NCI-H1694 (cell line): ENCODE measurements at places on chromosomes 11 and 22.

- no peak for DNase-seq
These were observed 16.2 kb upstream of the ME3 start for GRCh38 chr11:86688398-86689179.

- peak; percentile 26 for DNase-seq
These were observed at the start of gene BIK for GRCh38 chr22:43110444-43110926. Gene BIK, plus strand, starts transcription at chr22:43110750. Its CDS starts 13,273 bp downstream, at chr22:43124023.

DNA sequence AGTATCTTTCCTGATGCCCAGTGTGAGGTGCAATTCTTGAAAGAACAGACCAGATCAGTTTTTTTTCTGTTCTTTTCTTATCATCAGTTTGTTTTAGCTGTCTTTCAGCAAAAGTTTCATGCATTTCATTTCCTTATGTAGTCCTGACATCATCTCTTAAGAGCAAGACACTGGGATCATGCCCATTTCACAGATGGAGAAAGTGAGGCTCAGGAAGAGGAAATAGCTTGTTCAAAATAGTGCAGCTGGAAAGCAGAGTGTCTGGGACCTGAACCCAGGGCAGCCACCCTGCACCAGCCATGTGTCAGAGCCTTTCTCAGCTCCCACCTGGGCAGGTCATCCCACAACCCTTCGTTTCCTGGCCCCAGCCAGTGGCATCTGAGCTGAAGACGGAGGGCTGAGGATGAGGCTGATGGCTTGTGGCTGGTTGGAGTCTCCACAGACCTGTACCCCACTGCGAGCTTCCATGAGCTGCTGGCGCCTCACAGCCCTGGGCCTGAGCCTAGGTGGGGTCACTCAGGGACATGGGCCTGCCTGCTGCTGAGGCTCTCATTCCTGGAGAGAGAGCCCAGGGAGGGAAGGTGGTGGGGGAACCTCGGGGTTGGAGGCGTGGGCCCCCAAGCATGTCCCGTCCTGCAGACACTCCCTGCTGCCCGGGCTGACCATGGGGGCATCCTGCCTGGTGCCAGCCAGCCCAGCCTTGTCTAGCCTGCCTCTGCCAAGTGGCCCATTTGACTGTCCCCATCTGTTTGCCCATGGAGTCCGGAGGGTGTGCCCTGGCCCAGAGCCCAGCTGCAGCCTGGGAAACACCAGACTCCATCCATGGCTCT, 61.8 kb downstream of the SMIM38 start:
- DNase-seq = no peak

- DNase-seq = no peak
These were observed 8.9 kb downstream of the HEPHL1 start for GRCh38 chr11:94030059-94030458.

- DNase-seq = no peak
These were observed 61.4 kb upstream of the BMAL1 start for GRCh38 chr11:13216019-13216710.

DNA sequence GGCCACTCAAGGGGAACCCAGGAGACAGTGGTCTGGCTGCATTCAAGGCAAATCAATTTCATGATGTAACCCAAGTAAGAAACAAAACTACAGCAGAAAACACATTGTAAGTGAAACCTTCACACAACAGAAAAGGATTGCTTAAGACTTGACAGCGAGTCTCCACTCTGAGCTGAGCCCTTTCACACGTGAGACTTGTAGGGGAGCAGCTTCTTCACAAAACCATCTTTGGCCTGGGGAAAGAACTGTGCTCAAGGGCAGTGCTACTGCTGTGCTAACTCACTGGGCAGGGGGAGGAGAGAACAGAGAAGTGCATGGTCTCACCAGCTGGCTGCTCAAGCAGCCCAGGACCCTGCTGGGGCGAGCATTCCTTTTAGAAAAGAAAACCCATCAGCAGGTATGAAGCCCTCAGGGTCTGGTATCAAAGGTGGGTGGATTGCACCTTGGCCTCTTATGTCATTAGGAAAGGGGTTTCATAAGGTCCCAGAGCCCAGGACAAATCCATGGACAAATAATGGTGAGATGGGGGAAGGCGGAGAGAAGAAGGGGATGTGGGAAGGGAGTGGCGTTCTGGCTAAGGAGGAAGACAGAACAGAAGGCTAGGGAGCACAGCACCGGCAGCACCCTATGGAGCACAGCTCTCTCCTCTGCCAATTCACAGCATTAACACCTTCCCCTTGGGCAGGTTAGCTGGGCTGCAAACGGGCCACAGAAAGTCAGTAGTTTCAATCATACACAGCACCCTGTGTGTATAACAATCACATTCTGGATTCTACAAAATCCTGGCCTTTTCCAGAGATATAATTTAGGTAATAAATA, 20.6 kb upstream of the RAPSN start:
- DNase-seq = no peak

DNA sequence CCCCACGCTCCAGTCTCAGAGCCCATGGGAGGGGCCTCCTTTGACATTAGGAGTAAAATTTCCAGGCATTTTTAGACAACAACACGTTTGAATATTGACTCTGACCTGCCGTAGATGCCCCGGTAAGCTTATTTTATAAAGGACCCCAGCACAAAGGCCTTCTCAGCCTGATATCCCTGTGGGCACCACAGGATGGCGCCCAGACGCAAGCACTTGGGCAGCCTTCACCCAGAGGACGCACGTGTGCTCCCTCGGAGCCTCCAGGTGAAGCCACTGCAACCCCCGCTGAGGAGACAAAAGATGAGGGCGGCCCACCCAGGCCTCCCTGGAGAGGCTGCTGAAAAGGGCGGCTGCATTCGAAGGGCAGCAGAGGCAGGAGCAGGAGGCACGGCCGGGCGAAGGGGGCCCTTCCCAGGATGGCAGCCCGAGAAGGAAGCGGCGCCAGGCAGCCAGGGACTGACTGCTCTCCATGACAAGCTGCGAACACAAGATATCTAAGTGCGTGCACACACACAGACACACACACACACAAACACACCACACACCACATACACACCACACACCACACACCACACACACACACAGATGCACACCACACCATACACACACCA, 15.2 kb upstream of the TH start:
- peak; percentile 2 for DNase-seq

DNA sequence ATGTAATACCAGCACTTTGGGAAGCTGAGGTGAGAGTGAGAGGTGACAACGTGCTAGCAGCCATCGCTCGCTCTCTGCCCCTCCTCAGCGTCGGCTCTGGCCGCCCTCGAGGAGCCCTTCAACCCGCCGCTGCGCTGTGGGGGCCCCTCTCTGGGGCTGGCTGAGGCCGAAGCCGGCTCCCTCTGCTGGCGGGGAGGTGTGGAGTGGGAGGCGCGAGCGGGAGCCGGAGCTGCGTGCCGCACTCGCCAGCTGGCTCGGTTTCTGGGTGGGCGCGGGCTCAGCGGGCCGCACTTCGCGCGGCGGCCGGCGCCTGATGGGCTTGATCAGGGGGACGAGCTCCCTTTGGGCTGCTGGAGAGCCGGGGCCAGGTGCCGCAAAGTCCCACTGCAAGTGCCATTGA, 98.9 kb upstream of the UBASH3B start:
- DNase-seq = no peak

DNA sequence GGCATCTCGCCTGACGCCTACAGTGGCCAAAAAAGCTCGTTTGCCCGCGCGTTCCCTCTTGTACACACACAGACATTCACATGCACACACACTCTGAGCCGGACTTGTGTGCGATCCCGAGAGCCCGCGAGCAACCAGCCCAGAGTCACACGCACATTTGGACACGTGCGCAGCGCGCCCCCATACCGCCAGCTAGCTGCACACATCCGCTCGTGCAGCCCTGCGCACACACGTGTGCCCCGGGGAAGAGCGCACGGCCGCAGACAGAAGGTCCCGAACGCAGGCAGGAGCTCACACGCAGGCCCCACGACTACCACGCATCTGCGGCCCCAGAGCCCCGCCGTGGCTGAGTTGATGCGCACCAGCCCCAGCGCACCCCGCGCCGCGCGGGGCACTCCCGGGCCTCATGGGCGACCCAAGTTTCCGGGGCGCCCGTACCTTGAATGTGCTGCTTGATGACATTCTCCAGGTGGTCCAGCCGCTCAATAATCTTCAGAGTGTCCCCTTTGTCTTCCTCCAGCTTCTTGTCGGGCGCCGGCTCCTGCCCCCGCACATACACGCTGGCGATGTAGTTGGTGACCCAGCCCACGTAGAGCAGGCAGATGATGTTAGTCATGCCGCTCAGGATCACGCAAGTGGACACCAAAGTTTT, 758 bp downstream of the GALNT18 start:
- DNase-seq = no peak

DNA sequence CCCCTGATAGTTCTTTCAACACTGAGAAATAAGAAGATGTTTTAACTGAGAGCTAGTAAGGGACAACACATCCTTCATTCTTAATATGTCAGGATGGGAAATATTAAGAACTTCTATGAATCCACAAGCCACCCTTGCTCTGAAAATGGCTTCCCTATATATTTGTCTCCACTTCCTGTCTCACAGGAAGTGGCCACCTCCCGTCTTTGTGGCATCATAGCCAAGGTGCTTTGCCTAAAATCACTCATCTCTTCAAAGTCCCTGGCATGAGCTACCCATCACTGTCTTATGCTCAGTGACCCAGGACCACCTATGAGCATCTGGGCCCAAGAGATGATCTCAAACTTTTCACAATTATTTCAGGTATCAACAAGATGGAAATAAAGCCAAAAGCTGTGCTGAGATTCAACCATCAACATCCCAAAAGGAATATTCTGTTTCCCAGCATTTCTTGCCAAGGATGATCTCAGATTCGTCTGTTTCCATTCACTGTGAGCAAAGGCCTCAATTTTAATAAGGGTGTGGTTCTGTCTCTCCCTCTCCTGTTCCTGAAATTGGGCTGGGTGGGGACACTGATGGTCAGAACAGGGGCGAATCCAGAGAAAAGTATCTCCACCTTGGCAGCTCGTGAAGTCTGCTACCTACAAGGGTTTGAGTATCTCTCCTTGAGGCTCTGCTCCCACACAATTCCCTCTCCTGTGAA, 493.9 kb downstream of the MN1 start:
- no peak for DNase-seq

DNA sequence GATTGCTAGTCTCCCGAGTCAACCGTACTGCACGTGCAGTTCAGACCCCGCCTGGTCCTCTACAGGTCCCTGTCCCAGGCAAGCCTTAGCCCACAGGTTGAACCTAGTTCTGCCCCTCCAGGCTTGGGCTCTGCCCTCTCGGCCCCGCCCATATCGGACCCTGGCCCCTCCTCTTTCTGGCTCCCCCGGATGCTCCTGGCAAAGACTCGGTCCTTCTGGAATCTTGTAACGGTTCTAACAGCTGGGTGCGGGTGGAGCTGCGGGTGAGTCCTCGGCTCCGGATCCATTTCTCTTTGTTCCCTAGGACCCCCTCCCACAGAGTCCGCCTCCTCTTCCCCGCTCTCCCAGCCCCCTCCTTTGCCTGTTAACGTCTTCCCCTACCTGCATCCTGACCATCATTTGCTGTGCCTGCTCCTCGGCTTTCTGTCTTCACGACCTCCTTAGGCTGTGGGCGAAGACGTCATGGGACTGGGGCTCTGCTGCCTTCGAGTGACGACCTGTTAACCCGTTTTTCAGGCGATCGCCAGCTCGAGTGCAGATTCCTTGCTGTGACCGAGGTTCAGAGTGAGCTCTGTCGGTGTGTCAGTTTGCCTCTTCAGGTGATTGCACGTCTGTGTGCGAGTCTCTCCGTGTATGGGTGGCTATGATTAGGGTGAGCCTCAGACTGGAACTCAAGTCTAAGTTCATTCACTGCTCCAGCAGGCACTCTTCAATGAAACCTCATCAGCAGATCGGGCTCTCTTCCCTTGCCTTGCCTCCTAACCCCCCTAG, at the start of gene DNHD1:
Gene DNHD1 (plus strand): TSS at position 212 of the 771 bp plus-strand sequence. CDS start 936 bp downstream, outside the sequence.
- no peak for DNase-seq

DNA sequence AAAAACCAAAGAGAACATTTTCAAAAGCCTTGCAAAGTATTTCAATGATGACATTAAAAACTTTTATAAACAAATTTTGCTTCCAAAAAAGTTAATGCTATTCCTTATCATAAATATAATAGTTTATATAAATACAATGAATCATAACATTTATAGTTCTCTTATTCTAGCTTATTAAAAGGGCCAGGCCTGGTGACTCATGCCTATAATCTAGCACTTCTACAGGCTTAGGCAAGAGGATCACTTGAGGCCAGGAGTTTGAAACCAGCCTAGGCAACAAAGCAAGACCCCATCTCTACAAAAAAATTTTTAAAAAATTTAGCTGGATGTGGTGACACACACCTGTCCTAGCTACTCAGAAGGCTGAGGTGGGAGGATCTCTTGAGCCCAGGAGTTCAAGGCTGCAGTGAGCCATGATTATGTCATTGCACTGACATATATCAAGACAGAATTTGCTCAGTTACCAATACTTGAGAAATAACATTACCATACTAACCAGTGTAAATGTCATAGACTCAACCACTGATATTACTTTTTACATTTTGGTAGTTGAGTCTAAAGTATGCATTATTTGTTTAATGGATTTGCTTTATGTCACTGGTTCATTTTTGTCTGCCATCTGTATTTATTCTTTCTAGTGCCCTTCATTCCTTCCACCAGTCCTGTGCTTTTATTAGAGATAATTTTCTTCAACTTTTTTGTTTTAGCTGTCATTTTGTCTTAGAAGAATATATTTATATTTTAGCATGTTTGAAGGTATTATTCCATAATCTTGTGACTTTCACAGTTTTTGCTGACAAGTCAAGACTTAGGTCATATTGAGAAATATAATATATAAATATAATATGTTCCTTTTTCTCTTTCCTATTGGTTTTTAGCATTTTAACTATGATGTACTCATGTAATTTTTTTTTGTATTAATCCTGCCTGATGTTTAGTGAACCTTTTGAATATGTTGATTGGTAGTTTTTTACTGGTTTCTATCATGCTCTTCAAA, 56.2 kb downstream of the CYP2R1 start:
- no peak for DNase-seq

DNA sequence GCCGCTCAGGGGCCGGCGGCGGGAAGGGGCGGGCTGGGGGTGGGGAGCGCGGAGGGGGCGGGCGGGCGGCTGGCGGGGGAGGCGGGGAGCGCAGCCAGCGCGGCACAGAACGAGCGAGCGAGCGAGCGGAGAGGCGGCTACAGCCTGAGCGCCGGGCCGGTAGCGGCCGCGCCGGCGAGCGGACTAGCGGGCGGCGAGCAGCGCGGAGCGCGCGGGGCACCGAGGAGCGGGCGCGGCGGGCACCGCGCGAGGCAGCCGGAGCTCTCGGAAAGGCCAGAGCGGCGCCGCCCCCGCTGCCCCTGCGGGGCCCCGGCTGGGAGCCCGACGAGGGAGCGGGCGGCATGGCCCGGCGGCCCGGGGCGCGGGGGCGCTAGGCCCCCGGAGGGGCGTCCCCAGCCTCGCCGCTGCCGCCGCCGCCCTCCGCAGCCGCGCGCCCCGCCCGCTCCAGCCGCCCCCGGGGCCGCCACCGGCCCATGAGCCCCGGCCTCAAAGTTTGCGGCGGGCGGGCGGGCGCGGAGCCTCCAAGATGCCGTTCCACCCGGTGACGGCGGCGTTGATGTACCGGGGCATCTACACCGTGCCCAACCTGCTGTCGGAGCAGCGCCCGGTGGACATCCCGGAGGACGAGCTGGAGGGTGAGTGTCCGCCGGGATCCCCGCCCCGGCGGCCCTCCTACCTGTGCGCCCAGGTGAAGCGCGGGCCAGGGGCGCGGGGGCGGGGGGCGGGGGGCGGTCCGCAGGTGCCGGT, at the start of gene CABP7:
Gene CABP7 (plus strand): TSS at position 105 of the 747 bp plus-strand sequence. CDS start 422 bp downstream, at position 527.
- no peak for DNase-seq

- DNase-seq = no peak
These were observed 87.1 kb upstream of the CSNK2A3 start for GRCh38 chr11:11440144-11440543.

- no peak for DNase-seq
These were observed 65.0 kb upstream of the PTPRJ start for GRCh38 chr11:47915374-47915773.

GRCh38 chr11:64360448-64360921, 1.5 kb downstream of the RPS6KA4 start:
- no peak for DNase-seq
